ENCODE measurements at places on chromosomes 1 and 21.

- H3K4me3 ChIP-seq: no peak overlapping the region
- no peaks in the 10 kb centered on the region for H3K36me3 ChIP-seq
- no peak for DNase-seq
These were observed 114.1 kb downstream of the PROX1 start for GRCh38 chr1:214101828-214102227.

DNA sequence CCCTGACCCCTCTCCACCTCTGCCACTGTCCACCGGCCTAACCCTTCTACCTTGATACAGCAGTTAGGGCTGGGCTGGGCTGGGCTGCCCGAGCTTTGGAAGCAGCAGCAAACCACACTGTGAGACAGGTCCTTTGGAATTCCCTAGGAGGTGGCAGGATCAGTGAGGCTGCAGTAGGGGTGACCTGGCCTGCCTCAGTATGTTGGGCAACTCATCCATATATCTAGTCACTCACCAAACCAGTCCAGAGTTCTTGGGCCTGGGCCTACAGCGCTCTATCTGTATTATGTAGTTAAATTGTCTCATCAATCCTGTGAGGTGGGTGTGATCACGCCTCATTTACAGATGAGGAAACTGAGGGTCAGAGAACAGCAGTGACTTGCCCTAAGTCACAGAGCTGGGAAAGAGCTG is 13.3 kb upstream of the SYNC start:
- no peak overlapping the region for H3K4me3 ChIP-seq
- peaks cover 8% of the 10 kb centered on the region for H3K4me1 ChIP-seq
- no peak for DNase-seq
- no peak overlapping the region for H3K27ac ChIP-seq

DNA sequence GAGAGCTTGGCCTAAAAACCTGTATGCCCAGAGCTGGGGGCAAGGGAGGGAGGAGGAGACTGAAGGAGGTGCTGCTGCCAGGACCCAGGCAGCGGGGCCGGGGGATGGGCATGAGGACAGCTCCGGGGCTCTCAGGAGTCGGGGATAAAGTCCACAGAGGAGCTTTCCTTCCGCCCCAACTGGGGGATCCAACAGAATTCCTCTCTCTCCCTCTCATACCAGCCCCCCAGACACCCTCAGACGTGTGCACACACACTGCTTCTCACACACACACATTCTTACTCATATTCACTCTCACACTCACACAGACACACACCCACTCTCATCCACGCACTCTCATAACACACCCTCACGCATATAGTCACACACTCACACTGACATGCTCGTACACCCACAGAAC is 39.1 kb downstream of the SYF2 start:
- no peak overlapping the region for H3K4me3 ChIP-seq
- H3K36me3 ChIP-seq: peaks cover 2% of the 10 kb centered on the region
- no peak for DNase-seq
- H3K4me1 ChIP-seq: peaks cover 11% of the 10 kb centered on the region
- peaks cover 3% of the 10 kb centered on the region for H3K27me3 ChIP-seq
- no peak overlapping the region for H3K27ac ChIP-seq

GRCh38 chr1:98277118-98277517 is 356.3 kb upstream of the DPYD start:
- no peaks in the 10 kb centered on the region for H3K36me3 ChIP-seq
- no peak overlapping the region for H3K4me3 ChIP-seq
- no peak overlapping the region for H3K27ac ChIP-seq

DNA sequence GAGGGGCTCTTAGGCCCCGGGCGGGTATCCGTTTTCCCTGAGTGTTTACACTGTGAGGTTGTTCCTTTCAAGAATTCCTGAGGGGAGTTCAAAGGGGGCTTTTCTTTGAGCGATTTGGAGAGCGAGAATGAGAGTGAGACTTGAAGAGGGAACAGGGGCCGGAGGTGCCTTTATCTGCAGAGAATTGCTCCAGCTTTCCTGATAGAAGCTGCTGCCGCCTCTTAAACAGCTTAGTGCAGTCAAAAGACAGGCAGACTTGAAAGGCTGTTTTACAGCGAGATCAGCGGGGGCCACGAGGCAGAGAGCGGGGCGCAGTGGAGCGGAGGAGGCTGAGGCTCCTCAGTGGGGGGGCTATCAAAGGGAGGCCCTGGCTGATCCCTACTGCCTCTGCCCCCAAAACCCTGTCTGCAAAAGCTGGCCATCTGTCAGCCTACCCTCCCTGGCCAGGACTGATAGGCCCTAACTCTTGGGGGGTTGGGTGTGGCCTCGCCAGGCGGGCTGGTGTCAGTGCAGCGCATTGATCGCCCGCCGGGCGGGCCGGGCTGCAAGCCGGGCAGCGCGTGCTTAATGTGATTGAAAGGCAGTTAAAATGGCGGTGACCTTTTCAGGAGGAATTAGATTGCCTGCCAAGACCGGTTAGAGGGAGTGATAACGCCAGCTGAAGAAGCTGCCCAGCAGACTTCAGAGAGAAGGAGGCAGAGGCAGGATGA is 36.4 kb downstream of the TMEM53 start:
- no peak overlapping the region for H3K27ac ChIP-seq
- peaks cover 26% of the 10 kb centered on the region for H3K4me1 ChIP-seq
- DNase-seq: no peak
- H3K4me3 ChIP-seq: no peak overlapping the region

GRCh38 chr1:15400627-15401026 is 9.1 kb upstream of the EFHD2 start:
- H3K27me3 ChIP-seq: no peaks in the 10 kb centered on the region
- no peak for DNase-seq
- no peak overlapping the region for H3K4me3 ChIP-seq
- no peaks in the 10 kb centered on the region for H3K36me3 ChIP-seq

DNA sequence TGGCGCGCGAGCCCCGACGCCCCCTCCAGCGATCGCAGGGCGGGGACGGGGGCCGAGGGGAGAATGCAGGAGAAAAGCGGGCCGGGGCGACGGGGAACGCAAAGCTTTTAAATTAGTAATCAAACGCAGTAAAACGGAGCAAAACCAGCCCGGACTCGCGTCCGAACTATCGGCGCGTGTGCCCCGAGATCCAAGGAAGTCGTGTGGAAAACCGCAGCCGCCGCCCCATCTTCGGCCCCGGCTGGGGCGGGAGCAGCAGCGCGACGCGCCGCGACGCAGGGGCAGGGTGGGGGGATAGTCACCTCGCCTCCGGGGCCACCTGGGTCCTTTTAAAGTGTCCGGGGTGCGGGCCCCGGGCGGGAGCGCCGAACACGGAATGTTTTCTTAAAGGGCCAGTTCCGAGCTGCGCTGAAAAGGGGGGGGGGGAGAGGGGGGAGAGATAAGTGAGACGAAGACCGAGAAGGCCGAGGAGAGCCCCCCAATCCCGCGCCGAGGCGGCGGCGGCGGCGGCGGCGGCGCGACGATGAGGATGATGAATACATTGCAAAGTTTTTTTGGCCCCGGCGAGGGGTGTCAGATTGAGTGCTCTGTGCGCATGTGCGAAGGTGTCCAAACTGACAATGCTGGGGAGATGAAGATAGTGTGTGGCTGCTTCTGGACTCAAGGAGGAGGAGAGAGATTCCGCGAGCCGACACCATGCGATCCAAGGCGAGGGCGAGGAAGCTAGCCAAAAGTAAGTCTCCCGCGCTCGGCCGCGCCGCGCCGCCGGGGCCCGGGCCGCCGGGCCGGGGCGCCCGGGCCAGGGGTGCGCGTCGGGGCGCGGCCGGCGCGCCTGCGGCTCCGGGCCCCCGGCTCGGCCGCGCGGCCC is at the start of gene PRDM16:
Gene PRDM16, plus strand, starts transcription at position 640 of the 868 bp plus-strand sequence. Its CDS starts 57 bp downstream, at position 697.
- H3K27me3 ChIP-seq: peaks cover 25% of the 10 kb centered on the region
- peak within 1 kb of the TSS; percentile 82 for H3K4me3 ChIP-seq
- no peaks in the 10 kb centered on the region for H3K36me3 ChIP-seq
- H3K27ac ChIP-seq: no peak within 1 kb of the TSS
- H3K4me1 ChIP-seq: peaks cover 2% of the 10 kb centered on the region

- peaks cover 1% of the 10 kb centered on the region for H3K36me3 ChIP-seq
- peaks cover 4% of the 10 kb centered on the region for H3K27me3 ChIP-seq
- H3K4me3 ChIP-seq: no peak overlapping the region
- peak overlapping the region; percentile 17 for H3K27ac ChIP-seq
- H3K4me1 ChIP-seq: peaks cover 11% of the 10 kb centered on the region
- no peak for DNase-seq
These were observed 43.3 kb downstream of the GPR88 start for GRCh38 chr1:100581096-100581705.

GRCh38 chr1:22257290-22258275 is 114.7 kb upstream of the WNT4 start:
- no peaks in the 10 kb centered on the region for H3K4me1 ChIP-seq
- peaks cover 8% of the 10 kb centered on the region for H3K27me3 ChIP-seq
- no peak overlapping the region for H3K27ac ChIP-seq

- H3K4me3 ChIP-seq: no peak overlapping the region
- H3K27ac ChIP-seq: no peak overlapping the region
- H3K27me3 ChIP-seq: no peaks in the 10 kb centered on the region
- no peaks in the 10 kb centered on the region for H3K36me3 ChIP-seq
- DNase-seq: no peak
- peaks cover 12% of the 10 kb centered on the region for H3K4me1 ChIP-seq
These were observed 23.4 kb downstream of the STYXL2 start for GRCh38 chr1:167117225-167117624.

DNA sequence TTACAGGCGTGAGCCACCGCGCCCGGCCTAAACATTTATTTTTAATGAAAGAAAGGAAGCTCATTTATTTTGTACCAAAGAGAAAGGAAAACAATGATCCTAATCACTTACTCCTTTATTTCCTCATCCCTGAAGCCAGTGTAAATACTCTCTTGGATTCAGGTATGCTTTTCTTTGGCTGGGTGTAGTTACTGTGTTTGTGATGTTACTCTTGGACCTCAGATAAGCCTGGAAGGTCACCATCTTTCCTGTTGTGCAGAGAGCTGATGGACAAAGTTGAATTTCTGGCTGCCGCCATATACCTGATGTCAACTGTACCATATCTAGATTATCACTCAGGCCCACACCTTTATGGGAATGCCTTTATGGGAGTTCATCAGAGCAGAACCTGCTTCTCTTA is 35.4 kb upstream of the FOXE3 start:
- no peak overlapping the region for H3K27ac ChIP-seq
- H3K4me1 ChIP-seq: no peaks in the 10 kb centered on the region
- DNase-seq: no peak
- peaks cover 24% of the 10 kb centered on the region for H3K36me3 ChIP-seq
- no peak overlapping the region for H3K4me3 ChIP-seq
- H3K27me3 ChIP-seq: no peaks in the 10 kb centered on the region

- no peaks in the 10 kb centered on the region for H3K4me1 ChIP-seq
- H3K27ac ChIP-seq: no peak overlapping the region
- no peak overlapping the region for H3K4me3 ChIP-seq
- H3K36me3 ChIP-seq: no peaks in the 10 kb centered on the region
- DNase-seq: no peak
- H3K27me3 ChIP-seq: peaks cover 8% of the 10 kb centered on the region
These were observed 1.4 kb upstream of the ABCA4 start for GRCh38 chr1:94122201-94122970.

- peaks cover 12% of the 10 kb centered on the region for H3K4me1 ChIP-seq
- no peak for DNase-seq
- no peaks in the 10 kb centered on the region for H3K36me3 ChIP-seq
- no peaks in the 10 kb centered on the region for H3K27me3 ChIP-seq
- H3K27ac ChIP-seq: no peak overlapping the region
These were observed 14.0 kb downstream of the SEMA6C start for GRCh38 chr1:151132335-151133017.

- H3K27ac ChIP-seq: peak overlapping the region; percentile 100
- peaks cover 13% of the 10 kb centered on the region for H3K4me1 ChIP-seq
- no peaks in the 10 kb centered on the region for H3K36me3 ChIP-seq
- H3K4me3 ChIP-seq: peak overlapping the region; percentile 93
These were observed 476 bp downstream of the AXDND1 start for GRCh38 chr1:179366093-179366800.

DNA sequence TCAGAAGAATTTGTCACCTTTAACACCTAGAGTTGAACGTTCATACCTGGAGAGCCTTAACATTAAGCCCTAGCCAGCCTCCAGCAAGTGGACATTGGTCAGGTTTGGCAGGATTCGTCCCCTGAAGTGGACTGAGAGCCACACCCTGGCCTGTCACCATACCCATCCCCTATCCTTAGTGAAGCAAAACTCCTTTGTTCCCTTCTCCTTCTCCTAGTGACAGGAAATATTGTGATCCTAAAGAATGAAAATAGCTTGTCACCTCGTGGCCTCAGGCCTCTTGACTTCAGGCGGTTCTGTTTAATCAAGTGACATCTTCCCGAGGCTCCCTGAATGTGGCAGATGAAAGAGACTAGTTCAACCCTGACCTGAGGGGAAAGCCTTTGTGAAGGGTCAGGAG is 52.3 kb downstream of the UBE4B start:
- peaks cover 9% of the 10 kb centered on the region for H3K36me3 ChIP-seq
- H3K27me3 ChIP-seq: no peaks in the 10 kb centered on the region
- DNase-seq: no peak
- no peaks in the 10 kb centered on the region for H3K4me1 ChIP-seq

DNA sequence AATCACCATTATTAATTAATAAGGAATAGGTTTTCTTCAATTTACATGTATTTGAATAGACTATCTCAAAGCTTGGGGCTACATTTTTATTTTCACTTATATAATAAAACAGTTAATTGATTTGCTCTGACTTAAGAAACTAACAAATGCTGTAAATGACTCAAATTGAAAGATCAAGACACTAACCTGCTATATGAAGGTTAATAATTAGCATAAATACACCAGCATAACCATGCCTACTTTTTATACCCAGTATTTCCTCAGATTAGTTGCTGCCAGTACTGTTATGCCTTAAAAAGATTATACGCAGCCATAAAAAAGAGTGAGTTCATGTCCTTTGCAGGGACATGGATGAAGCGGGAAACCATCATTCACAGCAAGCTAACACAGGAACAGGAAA is 1545.1 kb downstream of the AMY1C start:
- no peak overlapping the region for H3K4me3 ChIP-seq
- no peak for DNase-seq
- no peak overlapping the region for H3K27ac ChIP-seq
- no peaks in the 10 kb centered on the region for H3K4me1 ChIP-seq

DNA sequence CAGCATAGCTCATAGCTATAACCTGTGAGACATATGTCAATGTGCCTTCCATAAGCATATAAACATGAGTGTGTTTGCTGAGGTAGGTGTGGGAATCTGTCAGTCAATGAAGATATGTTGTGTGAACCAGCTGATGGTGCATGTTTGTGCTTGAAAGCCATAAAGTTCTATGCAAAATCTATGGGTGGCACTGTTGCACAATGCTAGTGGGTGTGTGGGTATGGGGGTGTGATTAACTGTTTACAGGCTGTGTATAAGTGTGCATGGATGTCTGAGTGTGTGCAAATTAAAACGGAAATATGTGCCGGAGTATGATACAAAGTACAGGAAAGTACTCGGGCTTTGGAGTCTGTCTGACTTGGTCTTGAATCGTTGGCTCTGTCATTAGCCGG is 1.0 kb upstream of the ATP2B4 start:
- H3K4me1 ChIP-seq: peaks cover 60% of the 10 kb centered on the region
- peak; percentile 34 for DNase-seq
- no peaks in the 10 kb centered on the region for H3K27me3 ChIP-seq
- peak overlapping the region; percentile 86 for H3K4me3 ChIP-seq
- H3K27ac ChIP-seq: peak overlapping the region; percentile 93
- peaks cover 8% of the 10 kb centered on the region for H3K36me3 ChIP-seq

GRCh38 chr1:226993814-226994585 is 53.9 kb downstream of the COQ8A start:
- no peaks in the 10 kb centered on the region for H3K36me3 ChIP-seq
- H3K27me3 ChIP-seq: peaks cover 5% of the 10 kb centered on the region
- no peak overlapping the region for H3K27ac ChIP-seq
- no peak for DNase-seq

GRCh38 chr1:234893725-234894630 is 234.7 kb downstream of the TOMM20 start:
- no peak overlapping the region for H3K4me3 ChIP-seq
- peak; percentile 53 for DNase-seq
- H3K36me3 ChIP-seq: no peaks in the 10 kb centered on the region
- peaks cover 32% of the 10 kb centered on the region for H3K4me1 ChIP-seq
- H3K27me3 ChIP-seq: peaks cover 3% of the 10 kb centered on the region

Measured in activated naive CD8-positive, alpha-beta T cell treated with anti-CD3 and anti-CD28 coated beads, Interleukin-2, amount 50 U/mL, for 24 hours (primary cell).